ENCODE measurements at places on chromosomes 2 and 18.
A peak's percentile ranks its signal among the peaks of the same experiment; 100 is the strongest.

DNA sequence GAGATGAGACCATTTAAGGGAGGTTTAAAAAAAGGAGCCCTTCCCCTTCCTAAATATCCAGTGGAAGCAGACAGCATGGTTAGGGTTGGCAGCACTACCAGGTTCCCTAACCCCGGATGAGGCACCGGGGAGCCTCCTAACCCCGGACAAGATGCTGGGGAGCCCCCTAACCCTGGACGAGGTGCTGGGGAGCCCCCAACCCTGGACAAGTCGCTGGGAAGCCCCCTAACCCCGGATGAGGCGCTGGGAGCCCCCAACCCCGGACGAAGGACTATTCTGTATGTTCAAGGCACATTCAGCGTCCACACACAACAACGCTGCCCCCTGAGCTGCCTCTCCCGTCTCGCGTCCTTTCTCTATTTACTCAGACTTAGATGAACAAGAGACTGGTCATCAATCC is 51.9 kb downstream of the ANKMY1 start:
- DNase-seq: no peak

DNA sequence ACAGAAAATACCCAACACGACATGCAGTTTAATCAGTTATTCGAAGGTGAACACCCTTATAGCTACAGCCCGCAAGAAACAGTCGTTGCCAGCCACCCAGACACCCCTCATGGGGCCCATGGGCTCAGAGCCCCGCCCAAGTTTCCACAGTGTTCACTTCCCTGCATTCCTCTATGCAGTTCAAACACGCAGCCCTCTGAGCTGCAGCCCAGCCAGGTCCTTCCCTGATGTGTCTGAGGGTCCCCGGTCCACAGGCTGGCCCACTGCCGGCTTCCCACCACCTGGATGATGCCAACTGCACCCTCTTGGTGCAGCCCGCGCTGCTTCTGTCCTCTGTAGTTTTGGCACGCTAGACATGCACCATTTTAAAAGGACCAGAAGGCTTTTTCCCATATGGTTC is 87.4 kb downstream of the ZNF516 start:
- DNase-seq: no peak

- DNase-seq: no peak
These were observed 70.8 kb downstream of the FIGN start for GRCh38 chr2:163665051-163665450.

DNA sequence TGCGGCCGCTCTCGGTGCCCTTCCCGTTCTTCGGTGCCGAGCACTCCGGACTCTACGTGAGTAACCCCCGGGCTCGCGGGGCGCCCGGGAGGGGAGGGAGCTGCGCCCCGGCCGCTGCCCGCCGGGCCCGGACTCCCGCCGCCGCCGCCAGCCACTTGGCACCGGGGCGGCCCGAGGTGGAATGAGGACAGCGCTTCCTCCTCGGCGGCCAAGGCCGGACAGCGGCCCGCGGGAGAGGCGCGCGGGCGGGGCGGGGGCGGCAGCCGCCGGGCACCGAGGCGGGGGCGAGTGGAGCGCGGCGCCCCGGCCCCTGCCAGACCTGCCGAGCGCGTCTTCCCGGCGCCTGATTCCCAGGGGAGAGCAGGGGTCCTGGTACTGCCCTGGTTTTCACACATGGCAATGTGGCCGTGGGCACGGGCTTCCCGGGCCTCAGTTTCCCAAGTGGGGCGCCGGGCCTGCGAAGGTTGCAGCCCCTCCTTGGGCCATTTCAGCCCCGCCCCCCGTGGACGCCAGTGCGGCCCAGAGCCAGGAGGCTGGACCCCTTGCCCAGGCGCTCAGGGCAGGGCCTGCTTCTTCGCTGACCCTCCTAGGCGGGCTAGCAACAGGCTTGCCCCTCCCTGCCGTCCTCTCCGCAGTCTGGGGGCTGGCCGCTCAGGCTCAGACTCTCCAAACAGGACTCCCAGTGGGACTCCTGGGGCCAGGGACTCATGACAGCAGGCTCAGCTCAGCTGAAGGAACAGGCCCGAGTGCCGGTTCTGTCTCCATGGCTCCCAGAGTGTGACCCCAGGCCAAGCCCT is 775 bp downstream of the SNED1 start:
- peak; percentile 78 for DNase-seq

GRCh38 chr2:106085181-106085940 is 108.7 kb downstream of the UXS1 start:
- DNase-seq: no peak

GRCh38 chr2:105856581-105856980 is 111.9 kb downstream of the NCK2 start:
- no peak for DNase-seq

DNA sequence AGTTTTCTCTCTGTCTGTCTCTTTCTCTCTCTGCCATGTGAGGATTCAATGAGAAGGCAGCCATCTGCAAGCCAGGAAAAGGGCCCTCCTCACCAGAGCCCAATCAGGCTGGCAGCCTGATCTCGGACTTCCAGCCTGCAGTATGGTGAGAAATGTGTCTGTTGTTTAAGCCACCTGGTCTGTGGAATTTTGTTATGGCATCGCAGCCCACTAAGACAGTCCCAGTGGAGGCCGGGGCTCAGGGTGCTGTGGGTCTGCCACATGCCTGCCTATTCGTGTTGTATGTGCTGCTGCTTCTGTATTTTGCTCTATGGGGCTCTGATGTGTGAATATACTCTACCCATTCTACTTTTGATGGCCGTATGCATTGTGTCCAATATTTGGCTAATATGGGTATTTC is 139.0 kb upstream of the HS6ST1 start:
- DNase-seq: no peak

DNA sequence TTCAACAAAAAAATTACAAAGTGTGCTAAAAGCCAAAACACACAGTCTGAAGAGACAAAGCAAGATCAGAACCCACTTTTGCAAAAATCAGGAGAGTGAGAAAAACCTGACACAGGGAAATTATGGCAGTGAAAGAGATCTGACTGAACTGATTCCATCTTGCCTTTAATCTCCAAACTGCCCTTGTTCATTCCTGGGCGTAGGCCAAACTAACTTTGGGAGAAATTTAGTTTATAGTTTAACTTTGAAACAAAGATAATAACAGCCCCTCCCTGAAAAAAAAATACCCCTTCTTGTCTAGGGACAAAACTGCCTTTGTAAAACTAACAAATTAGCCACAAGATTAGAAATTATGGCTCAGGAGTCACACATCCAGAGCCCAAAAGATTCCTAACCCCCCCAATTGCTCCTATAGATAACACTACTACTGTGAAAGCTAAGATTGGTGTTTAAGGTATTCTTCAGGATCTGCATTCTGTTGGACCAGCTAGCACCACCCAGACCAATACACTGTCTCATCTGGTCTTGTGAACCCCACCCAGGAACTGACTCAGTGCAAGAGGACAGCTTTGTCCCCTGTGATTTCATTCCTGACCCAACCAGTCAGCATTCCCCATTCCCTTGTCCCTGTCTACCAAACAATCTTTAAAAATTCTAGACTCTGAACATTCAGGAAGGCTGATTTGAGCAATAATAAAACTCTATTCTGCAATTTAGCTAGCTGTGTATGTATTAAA is 226.1 kb upstream of the SH3BP4 start:
- DNase-seq: peak; percentile 51

- no peak for DNase-seq
These were observed 95.0 kb downstream of the CDH20 start for GRCh38 chr18:61428266-61428665.

GRCh38 chr2:113720167-113720566 is 36.3 kb downstream of the SLC35F5 start:
- peak; percentile 52 for DNase-seq

DNA sequence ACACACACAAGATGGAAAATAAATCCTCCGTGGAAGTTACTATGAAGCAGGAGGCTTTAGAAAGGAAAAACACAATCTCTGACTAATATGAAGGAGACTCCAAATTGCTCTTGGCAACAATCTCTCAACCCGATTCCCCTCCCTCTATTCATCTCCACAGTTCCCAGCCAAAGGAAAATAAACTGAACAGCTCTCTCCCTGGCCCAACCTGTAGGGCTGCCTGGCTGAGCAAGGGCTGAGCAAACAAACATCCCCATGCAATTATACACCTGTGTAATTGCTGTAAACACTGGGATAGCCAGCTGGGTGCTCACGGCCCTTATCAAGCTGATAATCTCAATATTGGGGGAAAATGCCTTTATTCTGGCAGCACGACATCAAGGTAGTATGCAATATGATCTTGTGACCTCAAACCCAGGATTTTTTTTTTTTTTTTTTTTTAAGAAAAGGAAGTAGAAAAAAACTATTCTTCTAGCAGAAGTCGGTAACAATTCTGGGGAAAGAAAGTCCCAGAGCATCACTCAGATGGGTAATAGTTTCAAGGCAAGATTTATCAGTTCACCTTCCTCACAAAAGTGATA is 203.3 kb upstream of the SMAD2 start:
- no peak for DNase-seq

- no peak for DNase-seq
These were observed 17.0 kb downstream of the ARHGAP28 start for GRCh38 chr18:6746386-6746960.

DNA sequence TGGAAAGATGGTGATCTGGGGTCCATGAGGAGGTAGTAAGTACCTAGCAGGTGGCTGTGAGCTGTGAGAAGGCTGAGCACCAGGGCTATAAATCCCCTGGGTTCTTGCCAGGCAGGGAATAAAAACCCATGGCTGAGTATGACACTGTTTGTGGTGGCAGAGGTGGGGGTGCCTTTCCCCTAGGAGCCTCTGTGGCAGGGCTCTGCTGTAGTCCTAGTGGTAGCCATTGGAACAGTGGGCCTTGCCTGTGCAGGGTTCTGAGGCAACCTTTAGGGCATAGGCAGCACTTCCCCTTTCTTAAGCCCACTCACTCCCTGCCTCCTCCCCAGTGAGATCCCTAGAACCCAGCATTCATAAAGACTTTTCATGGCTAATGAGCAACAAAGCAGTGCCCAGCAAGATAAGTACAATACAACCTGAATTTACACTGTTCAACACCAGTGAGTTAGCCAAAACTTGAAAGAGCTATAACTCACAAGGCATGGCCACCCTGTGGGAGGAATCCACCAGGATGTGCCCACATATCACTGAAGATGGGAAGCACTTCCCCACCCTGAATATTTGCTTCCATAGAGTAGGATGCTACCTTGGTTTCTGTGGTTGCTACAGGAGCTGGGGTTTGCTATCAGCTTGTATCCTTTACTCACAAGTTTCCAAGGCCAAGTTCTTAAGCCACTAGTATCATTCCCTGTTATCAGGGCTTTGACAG is 100.9 kb upstream of the NEUROD1 start:
- DNase-seq: no peak

- DNase-seq: no peak
These were observed 74.9 kb upstream of the MYL1 start for GRCh38 chr2:210389856-210390255.

- DNase-seq: peak; percentile 88
These were observed 4.5 kb downstream of the ZFP36L2 start for GRCh38 chr2:43221763-43222474.

DNA sequence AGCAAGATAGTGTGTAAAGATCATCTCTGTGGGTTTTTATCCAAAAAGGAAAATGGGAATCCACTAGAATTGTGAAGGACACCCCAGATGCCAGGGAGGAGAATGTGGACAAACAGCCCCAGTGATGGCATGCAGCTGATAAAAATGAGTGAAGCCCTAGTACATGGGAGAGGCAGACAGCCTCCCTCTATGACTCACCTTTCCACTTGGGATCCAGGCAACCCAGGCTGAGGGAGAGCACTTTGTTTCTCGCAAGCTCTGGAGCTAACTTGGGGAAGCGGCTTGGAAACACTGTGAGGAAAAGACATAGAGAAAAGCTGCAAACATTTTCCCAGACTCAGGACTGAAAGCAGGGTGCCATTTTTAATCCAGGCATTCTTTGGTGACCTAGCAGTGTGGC is 5.3 kb upstream of the FLACC1 start:
- peak; percentile 16 for DNase-seq

- no peak for DNase-seq
These were observed 369.3 kb upstream of the KCNH7 start for GRCh38 chr2:163207693-163208370.

DNA sequence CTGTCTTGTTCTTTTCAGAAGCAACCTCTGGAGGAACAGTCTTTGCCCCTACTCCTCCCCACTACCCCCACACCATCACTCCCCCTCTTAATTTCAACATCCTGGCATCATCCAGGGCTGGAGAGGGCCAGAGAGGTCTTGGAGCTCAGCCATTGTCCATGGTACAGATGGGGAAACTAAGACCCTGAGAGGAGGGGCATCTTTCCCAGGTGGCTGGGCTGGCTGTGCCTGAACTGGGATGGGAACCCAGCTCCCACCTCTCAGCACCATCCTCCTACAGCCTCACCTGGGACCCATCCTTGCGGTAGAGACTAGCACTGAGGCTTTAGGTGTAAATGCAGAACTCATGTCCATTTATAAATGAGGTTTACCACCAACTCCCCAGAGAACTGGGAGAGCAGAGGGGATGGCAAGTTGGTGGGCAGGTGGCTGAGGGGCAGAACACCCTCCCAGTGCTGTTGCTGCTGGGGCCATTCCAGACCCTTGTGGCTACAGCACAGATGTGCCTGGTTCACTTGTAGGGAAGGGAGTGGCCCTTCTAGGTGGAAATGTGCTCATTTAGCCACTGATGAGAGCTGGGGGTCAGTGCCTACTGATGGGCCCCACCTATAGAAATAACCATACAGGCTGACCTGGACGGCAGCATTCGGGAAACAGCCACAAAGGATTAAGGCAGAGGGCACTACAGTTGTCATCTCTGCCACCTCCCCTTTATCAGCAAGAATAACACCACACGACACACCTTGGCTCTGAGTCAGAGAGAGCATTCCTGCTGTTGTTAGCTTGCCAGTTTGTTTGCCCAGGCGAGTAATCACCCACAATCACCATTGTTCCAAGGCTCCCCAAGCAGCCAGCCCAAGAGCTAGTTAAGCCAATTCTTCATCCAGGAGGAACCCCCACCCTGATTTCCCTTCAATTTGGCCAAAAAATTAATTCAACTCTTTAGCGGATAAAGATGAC is 2.1 kb downstream of the MLPH start:
- DNase-seq: no peak

GRCh38 chr2:173401716-173402326 is 47.1 kb downstream of the CDCA7 start:
- no peak for DNase-seq

DNA sequence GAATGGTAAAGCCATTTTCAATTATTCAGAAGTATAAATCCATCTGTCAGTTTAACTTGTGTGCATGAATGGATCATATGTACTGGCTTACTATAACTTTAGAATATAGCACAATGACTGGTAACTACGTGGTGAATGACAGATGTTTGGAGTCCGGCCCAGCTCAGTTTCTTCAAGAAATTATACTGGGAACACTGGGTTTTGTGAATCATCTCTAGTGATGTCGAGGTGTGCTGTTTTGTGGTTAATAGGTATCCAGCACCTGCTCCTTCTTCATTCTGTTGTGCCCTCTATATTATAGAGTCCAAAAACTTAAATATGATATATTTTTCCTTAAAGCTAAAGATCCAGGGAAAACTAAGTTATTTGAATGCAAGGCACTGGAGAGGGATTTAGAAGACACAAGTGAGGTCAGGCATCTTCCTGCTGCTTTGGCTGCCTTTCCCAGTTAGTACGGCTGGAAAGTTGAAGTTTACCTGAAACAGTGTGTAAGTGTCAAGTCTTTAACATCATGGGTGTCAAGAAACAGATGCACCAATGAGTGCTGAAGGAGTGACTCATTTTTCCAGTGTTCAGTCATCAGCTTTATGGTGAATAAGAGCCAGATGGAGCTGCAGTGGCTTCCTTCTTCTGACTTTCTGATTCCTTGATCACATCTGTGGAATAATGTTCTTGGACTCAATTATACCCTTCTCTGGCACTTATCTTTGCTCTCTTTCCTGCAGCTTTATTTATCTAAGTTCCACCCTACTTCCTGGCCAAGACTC is 1079.5 kb upstream of the CELF4 start:
- DNase-seq: no peak

- no peak for DNase-seq
These were observed 30.1 kb upstream of the COPS8 start for GRCh38 chr2:237055386-237056100.

Measured in GM03348 (cell line).